Memory B cell (primary cell): ENCODE measurements at places on chromosomes 7 and 10.

- no peak for DNase-seq
Measured at GRCh38 chr10:131899695-131900349, 986 bp upstream of the PPP2R2D start.

GRCh38 chr7:73831834-73832651 is 1.2 kb downstream of the CLDN4 start:
- DNase-seq: no peak

DNA sequence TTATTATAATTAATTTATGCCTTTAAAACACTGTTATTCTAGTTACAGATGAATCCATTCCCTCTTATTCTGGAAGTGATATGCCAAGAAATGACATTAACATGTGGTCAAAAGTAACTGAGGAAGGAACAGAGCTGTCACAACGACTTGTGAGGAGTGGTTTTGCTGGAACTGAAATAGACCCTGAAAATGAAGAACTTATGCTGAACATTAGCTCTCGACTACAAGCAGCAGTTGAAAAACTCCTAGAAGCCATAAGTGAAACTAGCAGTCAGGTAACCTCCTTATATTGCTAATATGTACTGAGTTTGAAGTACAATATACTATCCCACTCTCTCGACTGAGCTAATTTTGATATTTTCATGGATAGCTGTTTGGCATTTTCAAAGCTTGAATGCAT is 81.6 kb downstream of the CYP51A1 start:
- no peak for DNase-seq

DNA sequence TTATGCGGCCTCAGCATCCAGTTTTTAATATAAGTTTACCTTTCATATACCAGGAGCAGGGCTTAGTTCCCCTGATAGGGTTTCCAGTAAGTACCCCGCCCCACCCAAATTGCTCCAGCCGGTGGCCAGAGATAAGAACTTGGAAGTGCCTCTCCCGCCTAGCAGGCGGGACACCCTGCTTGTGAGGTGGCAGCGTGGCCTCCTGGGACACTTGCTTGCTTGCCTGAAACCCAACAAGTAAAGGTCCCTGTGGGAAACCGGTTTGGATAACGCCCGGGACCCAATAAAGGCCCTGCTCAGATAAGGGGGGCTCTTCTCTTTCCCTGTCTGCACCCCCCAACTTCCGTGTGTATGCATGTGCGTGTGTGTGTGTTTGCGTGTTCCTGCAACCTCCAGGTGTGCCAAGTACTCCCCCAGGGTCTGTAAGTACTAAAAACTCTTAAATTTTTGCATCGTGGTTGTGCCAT is 154.3 kb downstream of the ARHGAP21 start:
- no peak for DNase-seq

DNA sequence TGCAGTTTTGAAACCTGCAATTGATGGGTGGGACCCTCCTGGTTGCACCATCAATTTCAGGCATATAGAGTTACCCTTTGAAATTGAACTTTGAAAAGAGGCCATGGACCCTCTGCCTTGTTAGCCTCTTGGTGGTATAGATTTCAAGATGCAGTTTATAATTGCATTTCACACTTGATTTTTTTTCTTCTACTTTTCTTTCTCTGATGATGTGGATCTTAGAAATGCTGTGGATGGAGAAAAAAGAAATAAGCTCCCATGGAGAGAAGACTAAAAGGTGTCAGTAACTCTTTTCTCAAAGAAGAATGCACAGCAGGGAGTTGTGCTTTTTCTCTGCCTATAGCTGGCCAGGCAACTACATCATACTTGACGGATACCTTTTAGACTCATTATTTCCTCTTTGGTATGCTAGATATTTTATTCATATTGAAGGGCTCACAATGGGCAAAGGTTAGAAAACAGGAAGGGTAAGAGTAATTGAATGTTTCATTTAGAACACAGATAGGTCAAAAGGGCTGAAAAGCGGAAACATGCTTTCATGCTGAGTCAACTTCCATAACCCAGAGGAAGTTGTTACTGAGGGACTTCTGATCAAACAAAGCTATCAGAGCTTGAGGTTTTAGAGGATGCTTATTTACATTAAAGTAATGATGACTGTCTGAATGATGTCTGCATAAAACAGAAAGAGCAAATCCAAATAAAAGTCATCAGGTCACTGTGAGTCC is 773.2 kb upstream of the LRRN3 start:
- DNase-seq: no peak

DNA sequence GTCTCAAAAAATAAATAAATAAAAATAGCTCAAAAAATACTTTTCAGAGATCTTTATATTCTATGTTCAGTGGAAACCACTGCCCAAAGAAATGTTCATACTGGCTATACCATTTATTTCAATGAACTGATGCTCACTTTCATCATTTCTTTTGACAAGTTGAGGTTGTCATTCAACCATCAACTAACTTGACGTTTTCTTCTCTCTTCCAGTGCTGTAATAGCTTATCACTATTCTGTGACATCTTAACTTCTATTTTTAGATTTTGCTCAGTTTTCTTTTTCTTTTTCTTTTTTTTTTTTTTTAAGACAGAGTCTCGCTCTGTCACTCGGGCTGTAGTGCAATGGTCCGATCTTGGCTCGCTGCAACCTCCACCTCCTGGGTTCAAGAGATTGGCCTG is 8.7 kb upstream of the CTAGE4 start:
- no peak for DNase-seq
